ENCODE measurements at places on chromosomes 2 and 18. TPM values are rescaled to one million over a fixed set of nuclear protein-coding genes. Genes with fewer than 3 reads are reported as not detected.

DNA sequence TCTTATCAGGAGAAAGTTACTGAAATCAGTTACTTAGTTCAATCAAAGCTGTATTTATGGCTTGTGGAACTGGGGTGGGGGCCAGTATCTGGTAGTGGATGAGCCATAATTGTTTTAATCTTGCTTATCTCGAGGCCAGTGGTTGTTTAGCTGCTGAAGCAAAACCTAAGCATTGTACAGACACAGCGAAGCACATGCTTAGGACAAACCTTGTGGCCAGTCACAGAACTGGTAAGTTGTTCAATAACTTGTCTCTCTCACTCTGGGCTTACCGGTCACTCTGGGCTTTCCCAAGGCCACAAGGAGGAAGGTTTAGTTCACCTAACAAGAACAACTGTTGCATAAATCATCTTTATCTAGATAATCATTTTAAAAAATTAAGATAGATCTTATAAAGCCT, 296.6 kb upstream of the NETO1 start:
- no peaks in the 10 kb centered on the region for H3K4me1 ChIP-seq
- no peak overlapping the region for H3K27ac ChIP-seq
- DNase-seq = no peak
- H3K27me3 ChIP-seq = no peaks in the 10 kb centered on the region
- no peaks in the 10 kb centered on the region for H3K36me3 ChIP-seq

The DPP10 gene
- not detected for total RNA-seq

The KIF5C gene
- total RNA-seq = 0.74 TPM

DNA sequence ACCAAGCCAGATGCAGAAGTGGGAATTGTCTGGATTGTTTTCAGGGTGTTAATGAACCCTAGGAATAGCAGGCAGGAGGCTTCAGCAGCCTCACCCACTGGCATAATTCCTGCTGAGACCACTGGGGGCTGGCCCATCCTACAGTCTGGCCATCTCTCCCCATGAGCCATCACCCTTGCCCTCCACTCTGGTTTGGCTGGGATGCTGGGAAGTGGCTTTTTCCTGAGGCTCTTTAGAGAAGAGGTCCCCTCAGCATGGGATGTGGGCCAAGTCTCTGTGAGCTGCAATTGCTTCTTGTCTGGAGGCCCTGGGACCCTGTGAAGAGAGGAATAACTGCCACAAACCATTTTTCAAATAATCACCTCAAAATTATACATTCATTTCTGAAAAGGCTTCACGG, 4.0 kb downstream of the TCF7L1 start:
- H3K36me3 ChIP-seq = peaks cover 6% of the 10 kb centered on the region
- H3K27ac ChIP-seq = no peak overlapping the region
- no peaks in the 10 kb centered on the region for H3K27me3 ChIP-seq
- peaks cover 14% of the 10 kb centered on the region for H3K4me1 ChIP-seq
- no peak for DNase-seq
- H3K4me3 ChIP-seq = no peak overlapping the region

DNA sequence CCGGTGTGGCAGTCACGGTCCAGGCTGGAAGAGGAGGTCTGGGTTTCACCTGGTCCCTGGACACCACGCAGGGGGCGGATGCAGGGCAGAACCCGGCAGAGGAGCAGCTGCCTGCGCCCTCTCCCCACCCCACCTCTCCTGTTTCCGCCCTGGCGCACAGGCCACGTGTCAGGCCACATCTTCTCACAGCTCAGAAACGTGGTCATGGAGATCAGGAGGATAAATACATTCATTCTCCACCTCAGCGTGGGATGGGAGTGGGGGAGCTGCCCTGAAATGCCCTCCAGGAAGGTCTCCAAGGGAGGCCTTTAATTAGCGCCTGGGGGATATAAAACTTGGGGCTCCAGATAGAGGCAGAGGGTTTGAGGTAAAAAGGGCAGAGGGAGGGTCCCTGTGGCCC, 142.0 kb downstream of the KCTD1 start:
- H3K36me3 ChIP-seq = no peaks in the 10 kb centered on the region
- H3K27me3 ChIP-seq = no peaks in the 10 kb centered on the region
- no peaks in the 10 kb centered on the region for H3K4me1 ChIP-seq
- H3K27ac ChIP-seq = no peak overlapping the region

GRCh38 chr2:216922175-216922780, 62.4 kb upstream of the TNP1 start:
- H3K4me3 ChIP-seq = no peak overlapping the region
- no peaks in the 10 kb centered on the region for H3K27me3 ChIP-seq
- H3K27ac ChIP-seq = no peak overlapping the region
- H3K36me3 ChIP-seq = no peaks in the 10 kb centered on the region
- no peaks in the 10 kb centered on the region for H3K4me1 ChIP-seq

The SLC9A4 gene
- 0.11 TPM for total RNA-seq

DNA sequence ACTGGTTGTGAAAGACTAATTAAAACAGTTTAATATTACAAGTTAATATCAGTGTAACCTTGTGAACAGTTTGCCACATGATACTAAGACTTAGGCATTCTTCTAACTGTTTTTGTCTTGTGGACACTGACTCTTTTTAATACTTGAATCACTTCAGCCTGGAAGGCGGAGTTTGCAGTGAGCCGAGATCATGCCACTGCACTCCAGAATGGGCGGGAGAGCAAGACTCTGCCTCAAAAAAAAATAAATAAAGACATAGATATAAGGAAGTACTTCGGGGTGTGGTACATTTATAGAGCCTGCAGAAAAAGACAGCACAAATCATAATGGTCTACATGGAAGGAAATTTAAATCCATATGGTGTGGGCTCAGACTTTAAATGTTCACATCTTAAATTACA, 300.4 kb upstream of the NETO1 start:
- no peaks in the 10 kb centered on the region for H3K27me3 ChIP-seq
- H3K36me3 ChIP-seq = no peaks in the 10 kb centered on the region
- no peak overlapping the region for H3K4me3 ChIP-seq
- no peak for DNase-seq

The CYP26B1 gene
- total RNA-seq = 2.1 TPM

GRCh38 chr2:147045113-147045512, 799.7 kb upstream of the ACVR2A start:
- DNase-seq = peak; percentile 73
- no peak overlapping the region for H3K4me3 ChIP-seq
- H3K36me3 ChIP-seq = no peaks in the 10 kb centered on the region
- no peaks in the 10 kb centered on the region for H3K4me1 ChIP-seq

DNA sequence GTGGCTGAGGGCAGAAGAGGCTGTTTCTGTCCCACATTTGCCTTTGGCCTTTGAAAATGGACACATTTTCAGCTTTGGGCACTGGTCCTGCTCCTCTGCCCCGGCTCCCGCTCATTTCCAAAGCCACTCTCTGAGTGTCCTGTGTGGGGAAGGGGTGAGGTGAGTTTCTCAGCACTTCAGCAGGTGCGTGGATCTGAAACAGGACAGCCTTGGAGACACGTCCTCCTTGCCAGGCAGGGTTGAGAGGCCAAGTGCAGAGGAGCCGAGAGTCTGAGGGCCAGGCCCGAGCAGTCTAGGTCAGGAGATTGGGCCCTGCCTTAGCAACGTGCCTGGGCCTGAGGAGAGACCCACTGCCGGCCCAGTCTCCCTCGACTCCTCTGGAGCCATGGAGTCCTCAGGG, 21.9 kb upstream of the ALPI start:
- DNase-seq = no peak
- H3K27ac ChIP-seq = no peak overlapping the region
- no peak overlapping the region for H3K4me3 ChIP-seq
- no peaks in the 10 kb centered on the region for H3K36me3 ChIP-seq

- DNase-seq = peak; percentile 40
- peaks cover 21% of the 10 kb centered on the region for H3K4me1 ChIP-seq
- no peak overlapping the region for H3K27ac ChIP-seq
- H3K27me3 ChIP-seq = no peaks in the 10 kb centered on the region
- no peaks in the 10 kb centered on the region for H3K36me3 ChIP-seq
- H3K4me3 ChIP-seq = no peak overlapping the region
Observed at GRCh38 chr2:223560749-223561435, 41.3 kb downstream of the SCG2 start.

All from A673 (cell line).